SIG-M5 (cell line): ENCODE measurements at places on chromosomes 5 and 9.

- DNase-seq: no peak
These were observed 239.3 kb upstream of the GRIN3A start for GRCh38 chr9:101977614-101978210.

- DNase-seq: no peak
These were observed 258.7 kb upstream of the ARRDC3 start for GRCh38 chr5:91641730-91642350.

DNA sequence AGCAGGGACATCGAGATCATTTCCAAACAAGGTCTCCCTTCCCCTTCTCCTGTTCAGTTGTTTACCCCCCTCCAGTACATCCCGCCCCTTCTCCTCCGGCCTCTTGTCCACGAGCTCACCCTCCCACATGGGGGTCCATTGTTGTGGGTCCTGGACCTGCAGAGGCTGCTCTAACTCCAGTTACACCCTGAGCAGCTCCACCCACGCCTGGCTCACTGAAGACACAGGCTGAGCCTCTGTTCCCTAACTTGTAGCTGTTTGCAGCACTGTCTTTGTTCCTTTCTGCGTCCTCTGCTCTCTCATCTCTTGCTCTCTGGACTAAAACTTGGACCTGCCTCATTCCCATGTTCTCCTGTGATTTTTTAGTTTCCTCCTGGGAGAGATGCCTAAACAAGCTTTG is 377.5 kb downstream of the MED10 start:
- DNase-seq: no peak

DNA sequence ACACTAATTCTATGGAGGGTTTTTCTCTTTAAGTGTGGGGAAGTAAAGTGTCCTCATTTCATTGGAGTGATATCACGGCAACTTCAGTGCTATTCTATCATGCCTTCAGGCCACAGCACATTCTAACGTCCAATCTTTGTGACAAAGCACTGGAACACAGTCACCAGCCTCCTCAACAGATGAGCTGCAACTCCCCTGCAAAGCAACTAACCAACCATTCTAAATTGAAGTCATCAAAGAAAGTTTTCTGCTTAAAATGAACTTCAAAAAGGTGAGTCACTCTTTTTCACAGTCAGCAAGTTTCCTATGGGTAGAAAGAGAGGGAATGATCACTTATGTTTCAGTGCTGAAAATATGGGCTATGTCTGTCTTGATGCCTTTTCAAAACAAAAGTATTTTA is 190.8 kb downstream of the ELAVL2 start:
- DNase-seq: no peak

- no peak for DNase-seq
These were observed 140.8 kb upstream of the ZNF462 start for GRCh38 chr9:106722051-106722753.

DNA sequence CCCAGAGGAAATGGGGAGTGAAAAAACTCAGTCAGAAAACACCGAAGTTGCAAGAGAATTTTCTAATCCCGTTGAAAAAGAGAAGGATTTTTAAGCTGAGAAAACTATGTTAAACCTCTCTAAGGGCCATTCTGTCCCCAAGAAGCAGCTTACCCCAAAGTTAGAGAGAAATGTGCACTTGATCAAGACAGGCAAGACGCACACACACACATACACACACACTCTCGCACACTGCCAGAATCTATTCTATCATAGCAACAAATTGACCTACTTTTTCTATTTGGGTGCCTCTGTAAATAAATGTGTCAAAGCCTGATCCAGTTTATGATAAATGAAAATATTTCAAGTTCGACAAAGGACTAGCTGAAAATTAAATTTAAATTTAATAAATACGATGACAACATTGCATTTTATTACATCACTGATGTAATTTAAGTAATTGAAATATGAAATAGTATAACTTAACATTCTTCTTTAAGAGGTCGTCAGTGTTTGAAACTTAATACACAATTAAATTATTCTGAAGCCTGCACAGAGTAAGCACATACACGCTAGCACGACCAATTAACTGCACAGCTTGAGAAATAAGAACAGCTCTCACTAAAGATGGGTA is 5.9 kb downstream of the NFIL3 start:
- DNase-seq: no peak
